ENCODE measurements at places on chromosomes 6 and 20.

- DNase-seq = no peak
Measured at GRCh38 chr6:157981395-157982101, at the start of gene SYNJ2. TSS of gene SYNJ2 (plus strand) at chr6:157981863. CDS start at chr6:157981962, 99 bp downstream.

- DNase-seq = no peak
Measured at GRCh38 chr20:23606652-23607049, 934 bp upstream of the CST9 start.

GRCh38 chr6:23910420-23910819, 215.6 kb upstream of the NRSN1 start:
- no peak for DNase-seq

DNA sequence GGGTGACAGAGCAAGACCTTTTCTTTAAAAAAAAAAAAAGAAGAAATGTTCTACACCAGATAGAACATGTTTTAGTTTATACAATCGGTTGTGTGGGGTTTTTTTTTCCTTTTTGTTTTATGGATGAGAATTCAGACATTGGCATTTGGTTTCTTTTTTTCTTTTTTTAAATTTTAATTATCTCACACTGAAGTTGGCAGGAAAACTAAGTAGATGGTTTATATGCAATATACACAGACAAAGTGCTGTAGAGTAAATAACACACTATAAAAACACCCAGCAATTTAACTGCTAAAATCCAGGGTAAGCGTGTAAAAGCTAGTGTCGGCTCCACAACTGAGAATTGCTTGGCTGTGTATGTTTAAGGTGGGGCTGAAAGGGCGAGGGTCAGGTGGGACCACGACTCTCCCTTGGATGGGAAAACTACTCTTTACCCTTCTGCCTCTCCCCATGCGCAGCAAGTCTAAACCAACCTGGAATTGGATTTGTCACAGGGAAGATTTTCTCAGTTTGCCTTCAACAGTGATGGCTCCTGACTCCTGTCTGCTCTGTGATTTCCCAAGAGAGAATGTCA, 147.1 kb upstream of the MARCKS start:
- DNase-seq = no peak

DNA sequence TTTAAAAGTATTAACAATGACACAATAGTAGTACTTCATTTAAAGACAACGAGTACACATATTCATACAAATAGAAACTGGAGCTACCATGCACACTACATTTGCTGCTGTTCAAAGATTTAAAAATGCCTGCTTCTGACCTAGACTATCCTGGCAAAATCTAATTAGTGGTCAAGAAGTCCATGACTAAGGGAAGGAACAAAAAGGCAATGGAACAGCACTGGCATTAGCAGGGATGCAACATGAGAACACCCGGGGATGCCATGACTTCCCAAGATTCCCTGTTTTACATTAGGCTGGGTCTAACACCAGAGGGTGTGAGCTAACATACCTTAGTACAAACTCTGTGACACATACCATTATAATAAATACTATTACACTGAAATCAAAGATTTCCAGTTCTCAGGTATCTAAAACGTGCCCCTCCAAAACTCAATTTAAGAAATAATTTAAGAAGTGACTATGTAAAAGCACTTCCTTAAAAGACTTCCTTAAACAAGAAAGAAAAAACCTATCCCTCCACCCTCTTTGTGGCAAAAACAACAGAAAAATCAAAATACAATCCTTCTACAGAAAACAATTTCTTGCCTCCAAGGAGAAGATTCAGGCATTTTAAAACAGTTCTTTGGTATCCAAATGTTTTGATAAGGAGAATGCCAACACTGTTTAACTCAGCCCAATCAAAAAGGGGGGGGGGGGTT, 25.5 kb downstream of the CHD6 start:
- no peak for DNase-seq

DNA sequence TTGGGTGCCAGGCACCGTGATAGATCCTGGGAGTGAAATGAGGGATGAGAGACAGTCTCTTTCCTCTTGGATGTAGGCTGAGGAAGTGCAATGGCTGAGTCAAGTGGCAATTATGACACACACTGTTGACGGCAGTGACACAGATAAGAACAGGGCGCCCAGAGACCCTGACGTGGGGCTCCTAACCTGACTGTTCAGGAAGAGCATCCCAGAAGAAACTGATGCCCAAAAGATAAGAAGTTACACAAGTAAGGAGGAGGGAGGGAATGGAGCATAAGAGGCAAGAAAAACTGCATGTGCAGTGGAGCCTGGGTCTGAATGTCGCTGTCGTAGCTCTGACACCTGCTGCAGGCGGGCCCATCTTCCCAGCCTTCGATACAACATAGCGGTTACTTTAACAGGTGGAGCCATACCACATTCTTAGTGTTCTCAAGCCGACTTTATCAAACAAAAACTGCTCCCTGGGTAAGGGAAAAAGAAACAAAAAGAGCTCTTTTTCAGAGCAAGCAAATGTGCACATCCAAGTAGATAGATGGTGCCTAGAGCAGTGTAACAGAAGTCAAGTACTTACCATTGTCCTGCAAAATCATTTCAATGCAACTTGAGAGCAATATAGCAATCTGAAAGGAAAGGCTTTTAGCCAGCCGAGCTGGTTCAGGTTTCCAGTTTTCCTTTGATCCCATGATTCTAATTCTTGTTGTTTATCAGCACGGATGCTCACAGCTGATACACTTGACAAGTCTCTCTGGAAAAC, 463.9 kb upstream of the JARID2 start:
- no peak for DNase-seq

DNA sequence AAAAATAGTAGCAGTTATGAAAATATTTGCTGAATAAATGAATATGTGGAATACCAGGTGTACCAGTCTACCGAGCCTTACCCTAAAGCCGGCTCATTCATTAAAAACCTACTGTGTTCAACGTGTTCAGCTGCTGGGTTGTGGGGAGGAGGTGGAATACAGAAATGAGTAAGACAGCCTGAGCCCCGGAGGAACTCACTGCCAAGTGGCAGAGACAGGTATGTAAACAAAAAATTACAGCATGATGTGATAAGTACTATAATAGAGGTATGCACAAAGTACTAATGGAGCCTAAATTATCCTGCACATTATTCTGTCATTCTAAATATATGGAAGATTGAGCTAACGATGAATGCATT, 6.8 kb upstream of the ADTRP start:
- no peak for DNase-seq

DNA sequence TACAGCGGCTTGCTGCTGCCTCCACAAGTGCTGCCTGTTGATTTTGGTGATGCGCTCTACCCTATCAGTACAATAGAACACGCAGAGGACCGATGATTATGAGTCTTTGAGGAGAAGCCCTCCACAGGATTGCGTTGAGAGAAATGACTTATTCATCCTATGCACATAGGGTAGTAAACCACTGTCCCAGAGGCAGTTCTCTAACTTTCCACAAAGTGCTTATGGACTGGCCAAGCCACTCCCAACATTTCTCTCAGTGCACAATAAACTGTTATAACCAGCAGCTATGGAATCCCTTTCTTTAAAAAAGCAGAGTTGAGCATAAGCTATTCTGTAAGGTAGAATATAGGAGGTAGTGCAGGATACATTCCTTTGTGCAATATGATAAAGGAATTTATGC, 48.2 kb upstream of the REV3L start:
- no peak for DNase-seq

DNA sequence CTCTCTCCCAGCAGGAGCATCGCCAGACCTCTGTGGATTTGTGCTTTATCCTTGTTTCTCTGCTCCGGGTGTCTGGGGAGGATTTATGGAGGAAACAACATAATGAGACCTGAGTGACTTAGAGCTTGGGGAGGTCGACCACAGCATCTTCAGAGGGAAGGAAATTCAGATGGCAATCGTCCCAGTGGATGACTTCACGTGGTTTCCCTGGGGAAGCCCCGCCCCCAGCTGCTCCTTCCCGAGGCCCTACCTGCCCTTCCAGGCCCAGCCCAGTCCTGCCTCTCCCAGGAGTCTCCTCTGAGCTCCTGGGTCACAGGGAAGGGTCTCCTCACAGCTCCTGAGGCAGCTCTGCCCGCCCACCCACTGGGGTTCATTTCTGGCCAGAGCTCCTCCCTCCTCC, 430.3 kb upstream of the SULF2 start:
- no peak for DNase-seq

DNA sequence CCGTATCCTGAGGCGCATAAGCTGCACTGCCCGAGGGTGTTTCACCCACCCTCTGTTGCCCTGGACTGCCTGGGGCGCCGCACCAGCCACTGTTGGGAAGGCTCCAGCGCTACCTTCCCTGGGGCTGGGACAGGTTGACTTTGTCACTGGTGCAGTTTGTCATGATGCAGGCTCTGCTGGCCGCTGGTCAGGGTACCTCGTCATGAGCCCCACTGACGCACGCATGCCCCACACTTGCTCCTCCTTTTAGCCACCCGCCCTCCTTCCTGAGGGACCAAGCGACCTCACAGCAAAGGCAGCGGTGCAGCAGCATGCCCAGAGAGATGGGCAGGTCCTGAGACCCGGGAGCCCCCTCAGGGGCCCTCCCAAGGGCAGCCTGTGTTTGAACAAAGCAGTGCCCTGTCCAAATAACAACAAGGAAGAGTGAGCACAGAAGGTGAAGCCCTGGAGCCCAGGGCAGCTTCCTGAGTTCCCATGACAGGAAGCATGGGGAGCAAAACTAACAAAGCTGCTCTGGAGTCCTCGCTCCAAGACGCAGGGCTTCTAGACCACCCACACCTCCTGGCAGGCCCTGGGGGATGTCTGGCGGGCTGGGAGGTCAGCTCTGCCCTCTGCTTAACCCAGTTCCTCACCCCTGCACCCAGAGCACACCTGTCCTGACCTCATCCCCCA, 50.1 kb upstream of the SMOC2 start:
- DNase-seq = no peak

DNA sequence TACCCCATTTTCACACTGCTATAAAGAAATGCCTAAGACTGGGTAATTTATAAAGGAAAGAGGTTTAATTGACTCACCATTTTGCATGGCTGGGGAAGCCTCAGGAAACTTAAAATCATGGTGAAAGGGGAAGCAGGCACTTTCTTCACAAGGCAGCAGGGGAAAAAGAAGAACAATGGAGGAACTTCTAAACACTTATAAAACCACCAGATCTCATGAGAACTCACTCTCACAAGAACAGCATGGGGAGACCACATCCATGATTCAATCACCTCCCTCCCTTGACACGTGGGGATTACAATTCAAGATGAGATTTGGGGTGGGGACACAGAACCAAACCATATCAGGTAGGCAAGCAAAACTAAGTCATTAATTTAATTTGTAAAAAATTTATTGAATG, 343.2 kb downstream of the FRK start:
- DNase-seq = no peak

DNA sequence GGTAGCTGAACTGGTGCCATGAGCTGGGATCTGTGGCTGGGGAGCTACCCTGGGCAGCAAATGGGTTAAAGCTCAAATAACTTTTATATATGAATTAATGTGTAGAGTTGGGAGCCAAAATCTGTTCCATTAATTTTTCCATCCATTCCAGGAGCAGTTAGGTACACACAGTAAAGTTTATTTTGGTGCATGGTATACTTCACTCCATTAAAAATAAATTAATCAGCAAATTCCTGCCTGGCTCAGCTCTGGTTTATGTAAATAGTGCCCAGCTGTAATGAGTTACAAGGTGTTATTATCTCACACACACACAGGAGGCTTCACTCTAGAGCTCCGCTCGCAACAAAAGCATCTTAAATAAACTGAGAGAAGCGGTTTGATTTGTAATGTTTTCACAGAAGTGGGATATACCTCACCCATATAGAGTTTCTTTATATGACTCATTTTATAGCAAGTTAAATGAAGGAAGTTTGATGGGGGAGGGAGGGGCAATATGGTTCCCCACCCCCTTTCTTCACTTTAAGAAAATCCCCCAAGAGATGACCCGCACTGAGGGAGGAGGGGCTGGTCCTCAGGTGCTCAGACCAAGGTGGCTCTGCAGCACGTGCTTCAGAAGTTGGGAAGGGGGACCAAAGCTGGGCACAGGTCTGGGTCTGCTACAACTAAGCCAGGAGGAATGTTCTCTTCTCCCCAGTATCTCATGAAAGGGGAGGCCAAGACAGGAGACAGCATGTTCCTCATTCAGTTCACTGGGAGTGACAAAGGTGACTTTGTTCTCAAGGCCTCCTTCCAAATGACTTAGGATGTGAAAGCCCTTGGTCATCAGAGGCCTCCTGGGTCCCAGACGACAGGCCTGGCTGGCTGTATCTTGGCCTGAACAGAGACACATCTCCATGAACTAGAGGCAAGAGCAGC, 10.5 kb upstream of the FAM83C start:
- DNase-seq = no peak

DNA sequence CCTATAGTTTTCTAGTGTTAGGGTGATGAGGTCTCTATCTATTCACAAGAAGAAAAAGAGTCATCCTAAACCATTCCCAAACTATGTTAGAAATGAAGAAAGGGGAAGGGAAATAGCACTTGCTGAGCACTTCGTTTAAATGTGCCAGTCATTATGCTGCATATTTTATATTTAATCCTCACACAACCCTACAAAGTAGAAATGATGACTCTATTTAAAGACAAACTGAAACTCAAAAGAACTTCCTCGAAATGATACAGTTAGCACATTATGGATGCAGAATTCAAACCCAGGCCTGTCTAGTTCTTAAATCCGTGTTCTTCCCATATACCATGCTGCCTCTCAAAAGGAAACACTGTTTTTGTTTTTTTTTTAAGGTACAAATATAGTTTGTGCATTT, 174.6 kb downstream of the GMPR start:
- no peak for DNase-seq

- no peak for DNase-seq
Measured at GRCh38 chr6:27492631-27493190, 19.8 kb upstream of the ZNF184 start.

- DNase-seq = no peak
Measured at GRCh38 chr6:149852180-149852579, 12.0 kb downstream of the LRP11 start.

- DNase-seq = no peak
Measured at GRCh38 chr6:27771235-27771634, 141.0 kb downstream of the OR2B2 start.

GRCh38 chr6:122696853-122697252, 82.7 kb upstream of the FABP7 start:
- no peak for DNase-seq

DNA sequence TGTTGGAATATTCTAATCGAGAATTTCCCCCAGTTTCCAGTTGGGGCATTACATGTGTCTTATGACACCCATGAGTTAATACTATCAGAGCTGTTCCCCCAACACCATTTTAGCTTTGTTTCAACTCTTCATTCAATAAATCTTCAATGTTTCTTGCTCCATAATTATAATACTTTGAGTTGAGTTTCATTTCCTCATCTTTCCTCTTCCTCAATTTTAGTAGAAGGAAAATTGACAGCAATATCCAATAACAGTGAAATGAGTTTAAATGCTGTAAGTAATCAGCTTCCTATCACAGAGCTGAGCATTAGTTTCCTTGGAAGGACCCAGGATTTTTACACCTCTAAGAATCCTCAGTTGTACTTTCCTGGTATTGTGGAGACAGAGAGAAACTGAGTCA, 1.0 kb upstream of the STMND1 start:
- DNase-seq = no peak

GRCh38 chr20:45229264-45230056, 8.3 kb downstream of the SEMG2 start:
- DNase-seq = no peak

GRCh38 chr6:158715330-158716311, 65.8 kb downstream of the SYTL3 start:
- DNase-seq = no peak
